ENCODE measurements at places on chromosomes 12 and 14.

DNA sequence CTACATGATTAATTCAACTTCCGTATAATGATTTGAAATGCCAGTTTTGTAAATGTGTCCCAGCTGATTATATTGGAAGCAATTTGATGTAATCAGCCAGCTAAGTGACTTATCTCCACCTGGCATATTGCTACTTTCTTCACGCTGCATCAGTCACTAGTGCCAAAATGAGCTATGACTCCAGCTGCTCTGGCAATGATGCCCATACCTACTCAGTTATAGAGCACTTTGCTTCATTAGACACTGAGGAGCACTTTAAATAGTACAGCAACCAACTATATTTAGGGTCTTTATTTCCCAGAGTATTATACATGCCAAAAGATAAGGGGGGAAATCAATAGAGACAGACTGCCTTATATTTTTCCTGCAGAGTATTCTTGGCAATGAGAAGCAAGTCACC, 67.9 kb upstream of the LIN7A start:
- no peak for DNase-seq

GRCh38 chr12:20366776-20367409, 1.4 kb upstream of the PDE3A start:
- no peak for DNase-seq

GRCh38 chr14:39342768-39343167, 89.5 kb downstream of the FBXO33 start:
- no peak for DNase-seq

DNA sequence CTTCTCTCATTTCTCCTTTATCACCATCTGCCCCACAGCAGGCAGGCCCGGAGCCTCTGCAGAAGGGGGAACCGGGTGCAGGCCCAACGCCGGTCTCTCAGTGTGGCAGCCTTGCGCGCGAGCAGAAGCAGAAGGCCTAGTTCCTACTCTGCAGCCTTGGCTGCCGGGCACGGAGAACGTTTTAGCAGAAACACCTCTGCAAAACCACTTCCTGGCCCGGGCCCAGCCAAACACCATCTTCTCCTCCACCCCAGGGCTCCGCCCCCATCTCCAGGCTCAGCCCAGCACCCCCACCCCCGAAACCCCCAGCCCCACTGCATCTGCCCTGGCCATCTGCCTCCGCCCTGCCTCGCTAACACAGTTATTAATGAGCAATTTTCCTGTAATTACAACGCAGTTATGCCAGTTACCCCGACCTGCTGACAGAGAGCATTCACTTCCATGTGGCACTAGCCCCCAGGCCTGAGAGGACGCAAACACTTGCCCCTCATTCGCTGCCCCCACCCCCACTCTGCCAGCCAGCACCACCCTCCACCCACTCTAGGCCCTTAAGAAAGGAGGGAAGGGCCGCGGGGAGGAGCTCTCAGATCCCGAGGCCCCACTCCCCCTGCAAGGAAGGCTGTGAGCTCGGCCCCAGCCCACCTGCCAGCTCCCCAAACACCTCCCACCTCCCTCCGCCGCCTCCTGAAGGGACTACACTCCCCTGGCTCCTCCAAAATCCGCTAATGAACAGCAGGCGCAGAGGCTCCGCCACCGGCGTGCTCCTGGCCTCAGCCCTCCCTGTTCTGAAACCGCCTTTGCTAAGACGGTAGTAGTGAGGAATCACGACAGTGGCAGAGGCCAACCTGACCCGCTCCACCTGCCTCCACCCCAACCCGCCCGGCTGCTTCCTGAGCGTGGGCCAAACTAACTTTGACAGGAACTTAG, 44.7 kb upstream of the FBRSL1 start:
- DNase-seq = peak; percentile 57

GRCh38 chr14:72970058-72970630, 43.9 kb downstream of the DCAF4 start:
- no peak for DNase-seq

GRCh38 chr12:123267991-123268843, 3.4 kb downstream of the CDK2AP1 start:
- DNase-seq = no peak

GRCh38 chr12:130747867-130748740, 32.0 kb upstream of the RIMBP2 start:
- DNase-seq = peak; percentile 55
